ENCODE measurements at places on chromosomes 2 and 18. TPM values are rescaled to one million over a fixed set of nuclear protein-coding genes. Genes with fewer than 3 reads are reported as not detected.

The RAD51AP2 gene
- not detected for total RNA-seq

The UGT1A8 gene
- total RNA-seq = not detected

The HNRNPLL gene
- total RNA-seq = 8.8 TPM

The WDR75 gene
- 31.4 TPM for total RNA-seq

The CCDC141 gene
- 2.0 TPM for total RNA-seq

The MATN3 gene
- not detected for total RNA-seq

The RGPD3 gene
- total RNA-seq = 0.73 TPM

DNA sequence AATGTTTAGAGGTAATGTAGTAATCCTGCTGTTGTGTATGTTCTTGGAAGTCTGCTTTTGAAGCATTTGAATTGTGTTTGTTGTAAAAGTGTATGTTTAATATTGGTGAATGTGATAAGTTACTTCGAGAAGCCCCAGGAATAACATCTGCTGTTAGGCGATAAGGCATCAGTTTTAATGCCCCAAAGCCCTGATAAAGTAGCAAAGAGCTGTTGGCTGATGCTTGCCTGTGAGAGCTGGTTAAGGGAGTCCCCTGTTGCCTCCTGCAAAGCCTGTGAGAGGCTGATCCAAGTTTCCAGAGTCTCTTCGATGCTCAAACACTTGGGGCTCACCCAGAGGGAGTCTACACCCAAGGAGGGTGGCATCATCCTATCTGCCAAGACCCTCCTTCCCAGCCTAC is 110.3 kb downstream of the RNF152 start:
- no peak overlapping the region for H3K4me3 ChIP-seq
- H3K36me3 ChIP-seq = no peaks in the 10 kb centered on the region
- no peak for DNase-seq
- H3K4me1 ChIP-seq = no peaks in the 10 kb centered on the region
- H3K27me3 ChIP-seq = no peaks in the 10 kb centered on the region

DNA sequence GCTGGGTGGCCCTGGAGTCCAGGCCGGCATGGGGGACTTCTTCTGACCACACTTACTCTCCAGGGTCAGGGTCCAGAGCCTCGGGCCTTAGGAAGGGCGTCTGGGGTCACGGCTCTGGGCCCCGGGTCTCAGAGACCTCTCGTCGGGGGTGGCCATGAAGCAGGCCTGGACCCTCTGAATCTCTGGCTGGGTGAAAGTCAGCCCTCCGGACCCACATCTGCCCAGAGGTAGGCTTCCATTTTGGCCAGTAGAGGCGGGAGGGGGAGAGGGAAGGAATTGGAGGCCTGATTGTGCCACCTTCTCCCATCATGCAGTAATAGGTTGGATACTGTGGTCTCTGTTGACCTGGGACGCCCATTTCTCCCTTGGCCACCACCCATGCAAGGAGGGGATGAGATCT is 125.3 kb upstream of the GPC1 start:
- no peak for DNase-seq
- H3K4me1 ChIP-seq = no peaks in the 10 kb centered on the region
- no peaks in the 10 kb centered on the region for H3K36me3 ChIP-seq
- no peak overlapping the region for H3K27ac ChIP-seq
- no peak overlapping the region for H3K4me3 ChIP-seq
- H3K27me3 ChIP-seq = no peaks in the 10 kb centered on the region

- no peak overlapping the region for H3K27ac ChIP-seq
- H3K4me1 ChIP-seq = no peaks in the 10 kb centered on the region
- H3K36me3 ChIP-seq = peaks cover 4% of the 10 kb centered on the region
- no peaks in the 10 kb centered on the region for H3K27me3 ChIP-seq
- no peak overlapping the region for H3K4me3 ChIP-seq
These were observed 67.9 kb downstream of the NCOA1 start for GRCh38 chr2:24558781-24559472.

GRCh38 chr2:72414137-72414760 is 266.6 kb upstream of the CYP26B1 start:
- H3K36me3 ChIP-seq = no peaks in the 10 kb centered on the region
- no peaks in the 10 kb centered on the region for H3K27me3 ChIP-seq
- H3K4me1 ChIP-seq = no peaks in the 10 kb centered on the region
- no peak overlapping the region for H3K4me3 ChIP-seq
- no peak for DNase-seq

- DNase-seq = no peak
- no peak overlapping the region for H3K4me3 ChIP-seq
- H3K36me3 ChIP-seq = no peaks in the 10 kb centered on the region
- peaks cover 38% of the 10 kb centered on the region for H3K4me1 ChIP-seq
- peak overlapping the region; percentile 10 for H3K27ac ChIP-seq
These were observed 123.1 kb upstream of the CAB39 start for GRCh38 chr2:230589497-230590015.

DNA sequence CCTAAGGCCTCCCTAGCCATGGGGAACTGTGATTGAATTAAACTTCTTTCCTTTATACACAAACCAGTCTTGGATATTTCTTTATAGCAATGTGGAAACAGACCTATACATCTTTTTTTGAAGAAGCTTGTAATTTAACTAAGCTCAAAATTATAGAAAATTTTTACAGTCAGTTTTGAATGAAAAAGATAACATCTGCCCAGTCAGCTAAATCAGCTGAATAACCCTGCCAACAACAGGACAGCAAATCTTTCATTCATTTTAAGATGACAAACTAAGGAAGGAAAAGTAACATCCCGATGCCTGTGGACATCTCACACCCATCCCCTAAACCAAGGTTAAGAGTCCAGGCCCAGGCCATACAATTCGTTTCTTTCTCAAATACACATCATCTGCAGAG is 541.3 kb upstream of the SLC39A10 start:
- no peaks in the 10 kb centered on the region for H3K27me3 ChIP-seq
- DNase-seq = no peak
- H3K27ac ChIP-seq = no peak overlapping the region
- H3K36me3 ChIP-seq = no peaks in the 10 kb centered on the region
- no peak overlapping the region for H3K4me3 ChIP-seq
- H3K4me1 ChIP-seq = no peaks in the 10 kb centered on the region

DNA sequence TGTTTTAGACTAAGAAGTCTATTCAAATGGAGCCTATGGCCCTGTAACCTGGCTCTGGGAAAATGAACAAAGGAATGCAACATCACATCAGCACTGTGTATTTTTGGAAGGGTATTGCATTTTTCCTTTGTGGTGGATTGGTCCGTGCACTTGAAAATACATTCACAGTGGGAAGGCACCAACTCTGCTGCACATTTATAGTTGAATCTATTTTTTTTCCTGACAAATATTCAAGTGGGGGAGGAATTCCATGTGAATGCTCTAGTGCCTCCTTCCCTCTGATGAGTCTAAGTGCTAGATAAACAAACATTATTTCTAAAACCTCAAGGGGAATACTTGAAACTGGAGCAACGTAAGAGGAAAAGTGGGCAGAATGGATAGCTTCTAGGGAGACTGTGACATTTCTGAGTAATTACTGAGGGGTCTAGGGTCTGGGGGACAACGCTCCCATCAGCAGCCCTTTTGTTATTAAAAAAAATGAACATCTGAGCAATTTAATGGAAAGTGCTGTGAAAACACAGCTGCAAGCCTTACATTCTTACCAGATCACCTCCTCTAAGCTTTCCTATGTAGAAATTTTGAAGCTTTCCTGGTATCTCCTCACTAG is 208.2 kb downstream of the SLC8A1 start:
- no peak for DNase-seq
- no peaks in the 10 kb centered on the region for H3K27me3 ChIP-seq
- H3K4me1 ChIP-seq = no peaks in the 10 kb centered on the region
- no peak overlapping the region for H3K4me3 ChIP-seq

- H3K36me3 ChIP-seq = no peaks in the 10 kb centered on the region
- no peaks in the 10 kb centered on the region for H3K4me1 ChIP-seq
- DNase-seq = no peak
- H3K27ac ChIP-seq = no peak overlapping the region
- no peak overlapping the region for H3K4me3 ChIP-seq
These were observed 143.7 kb upstream of the ZFP36L2 start for GRCh38 chr2:43370146-43370545.

- H3K27me3 ChIP-seq = no peaks in the 10 kb centered on the region
- no peak for DNase-seq
- H3K36me3 ChIP-seq = no peaks in the 10 kb centered on the region
- no peak overlapping the region for H3K27ac ChIP-seq
These were observed 19.5 kb upstream of the POMC start for GRCh38 chr2:25187729-25188350.

DNA sequence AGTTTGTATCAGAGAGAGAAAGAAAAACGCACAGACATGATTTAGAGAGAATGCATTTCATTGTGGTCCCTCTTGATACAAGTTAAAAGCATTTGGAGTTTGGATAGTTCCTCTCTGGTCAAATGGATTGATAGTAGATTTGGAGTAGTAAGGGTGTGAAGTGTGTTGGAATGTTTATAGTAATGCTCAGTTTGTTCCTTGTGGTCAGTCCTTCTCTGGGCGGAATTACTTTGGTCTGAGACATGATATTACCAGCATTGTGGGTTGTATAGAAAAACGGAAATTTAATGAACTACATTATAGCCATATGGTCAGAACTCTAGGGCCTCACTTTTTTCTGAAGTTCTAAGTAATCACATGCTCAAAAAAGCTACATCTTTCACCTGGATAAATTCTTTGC is 178.9 kb downstream of the AGAP1 start:
- no peaks in the 10 kb centered on the region for H3K36me3 ChIP-seq
- DNase-seq = no peak
- no peak overlapping the region for H3K4me3 ChIP-seq
- H3K27ac ChIP-seq = no peak overlapping the region
- H3K4me1 ChIP-seq = peaks cover 15% of the 10 kb centered on the region
- H3K27me3 ChIP-seq = peaks cover 5% of the 10 kb centered on the region

GRCh38 chr18:45399643-45400042 is 215.6 kb upstream of the SLC14A2 start:
- no peaks in the 10 kb centered on the region for H3K36me3 ChIP-seq
- no peak overlapping the region for H3K4me3 ChIP-seq
- H3K27me3 ChIP-seq = no peaks in the 10 kb centered on the region
- no peaks in the 10 kb centered on the region for H3K4me1 ChIP-seq

DNA sequence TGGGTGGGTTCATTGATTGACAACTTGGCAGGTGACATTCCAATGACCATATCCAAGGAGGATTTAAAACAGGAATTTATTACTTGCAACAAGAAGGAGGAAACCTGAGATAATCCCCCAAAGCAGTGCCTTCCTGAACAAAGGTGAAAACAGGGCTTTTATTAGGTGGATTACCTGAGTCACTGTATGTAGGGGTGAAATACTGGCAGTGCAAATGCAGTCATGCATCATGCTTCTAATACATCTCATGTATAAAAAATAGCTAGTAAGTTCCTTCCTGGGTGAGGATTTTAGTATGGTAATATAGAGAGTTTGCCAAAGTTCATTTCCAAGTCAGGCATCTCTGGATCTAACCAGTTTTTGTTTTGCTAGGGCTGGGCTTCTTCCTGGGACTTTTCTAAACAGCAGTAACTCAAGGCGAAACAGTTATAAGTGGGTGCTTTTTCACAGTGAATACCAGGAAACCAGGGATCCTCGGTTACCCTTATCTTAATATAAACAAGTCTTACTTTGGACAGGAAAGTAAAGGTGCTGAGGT is 583.4 kb upstream of the LRRTM1 start:
- H3K27ac ChIP-seq = no peak overlapping the region
- DNase-seq = no peak
- no peak overlapping the region for H3K4me3 ChIP-seq
- H3K4me1 ChIP-seq = no peaks in the 10 kb centered on the region
- no peaks in the 10 kb centered on the region for H3K36me3 ChIP-seq
- no peaks in the 10 kb centered on the region for H3K27me3 ChIP-seq

GRCh38 chr2:138421971-138422335 is 79.6 kb upstream of the SPOPL start:
- H3K27ac ChIP-seq = no peak overlapping the region
- H3K27me3 ChIP-seq = no peaks in the 10 kb centered on the region
- no peaks in the 10 kb centered on the region for H3K4me1 ChIP-seq

DNA sequence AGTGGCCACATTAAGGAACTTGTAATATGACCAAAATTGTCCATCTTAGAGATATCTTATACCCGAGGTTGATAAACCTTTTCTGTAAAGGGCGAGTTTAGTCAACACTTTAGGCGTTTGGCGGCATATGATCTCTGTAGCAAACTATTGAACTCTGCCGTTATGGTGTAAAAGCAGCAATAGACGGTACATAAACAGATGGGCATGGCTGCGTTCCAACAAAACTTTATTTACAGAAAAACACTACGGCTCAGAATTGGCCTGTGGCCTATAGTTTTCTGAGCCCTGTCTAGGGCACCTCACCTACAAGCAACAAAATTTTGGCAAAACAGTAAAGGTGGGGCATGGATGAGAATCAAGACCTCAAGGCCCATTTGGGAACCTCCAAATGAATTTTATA is 121.9 kb upstream of the HAAO start:
- DNase-seq = no peak
- H3K27ac ChIP-seq = no peak overlapping the region
- H3K36me3 ChIP-seq = no peaks in the 10 kb centered on the region
- H3K4me1 ChIP-seq = no peaks in the 10 kb centered on the region
- H3K4me3 ChIP-seq = no peak overlapping the region
- H3K27me3 ChIP-seq = no peaks in the 10 kb centered on the region

DNA sequence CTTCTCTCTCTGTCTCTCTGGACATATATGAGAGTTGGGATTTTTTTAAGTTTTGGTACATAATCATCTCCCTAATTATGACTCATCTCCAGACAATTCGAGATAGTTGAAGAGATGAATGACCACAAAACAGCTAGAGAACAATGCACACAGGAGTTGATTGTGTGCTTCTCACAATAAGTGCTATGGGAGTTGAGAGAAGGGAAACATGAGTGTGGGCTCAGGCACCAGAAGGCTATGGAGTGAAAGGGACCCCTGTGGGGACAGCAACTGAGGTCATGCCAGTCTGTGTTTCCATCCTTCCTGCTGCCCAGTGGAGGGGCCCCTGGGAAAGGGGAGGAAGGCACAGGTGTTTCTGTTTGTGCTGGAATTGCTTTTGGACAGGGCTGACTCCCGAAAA is 6.5 kb upstream of the YWHAQ start:
- no peak overlapping the region for H3K27ac ChIP-seq
- DNase-seq = no peak
- H3K36me3 ChIP-seq = no peaks in the 10 kb centered on the region
- peaks cover 4% of the 10 kb centered on the region for H3K4me1 ChIP-seq
- H3K27me3 ChIP-seq = no peaks in the 10 kb centered on the region
- no peak overlapping the region for H3K4me3 ChIP-seq

GRCh38 chr18:29084120-29084519 is 907.2 kb upstream of the CDH2 start:
- H3K27ac ChIP-seq = no peak overlapping the region
- peaks cover 3% of the 10 kb centered on the region for H3K4me1 ChIP-seq
- H3K36me3 ChIP-seq = no peaks in the 10 kb centered on the region
- no peak for DNase-seq

DNA sequence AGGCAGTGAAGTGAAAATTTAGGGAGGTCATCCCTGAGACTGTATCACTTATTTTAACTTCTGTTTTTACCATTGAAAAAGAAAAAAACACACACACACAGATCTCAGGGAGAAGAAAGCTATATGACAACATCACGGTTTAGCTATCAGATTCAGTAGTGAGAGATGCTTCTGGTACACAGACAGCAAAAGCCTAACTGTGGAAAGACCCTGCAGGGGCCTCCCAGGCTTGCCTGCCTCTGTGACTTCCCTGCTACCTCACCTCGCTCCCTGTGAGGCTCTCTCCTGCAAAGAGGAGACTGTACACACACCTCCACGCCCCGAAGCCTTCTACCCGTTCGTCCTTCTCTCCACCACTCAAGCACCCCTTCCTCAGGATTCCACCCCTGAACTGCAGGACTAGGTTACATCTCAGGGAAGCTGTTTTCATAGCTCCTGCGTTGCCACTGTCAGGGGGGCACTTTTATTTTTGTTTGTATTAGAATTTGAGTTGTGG is 86.3 kb downstream of the EPB41L3 start:
- no peak for DNase-seq
- H3K4me3 ChIP-seq = no peak overlapping the region
- H3K36me3 ChIP-seq = no peaks in the 10 kb centered on the region
- peaks cover 6% of the 10 kb centered on the region for H3K4me1 ChIP-seq
- no peak overlapping the region for H3K27ac ChIP-seq
- H3K27me3 ChIP-seq = no peaks in the 10 kb centered on the region

Data from natural killer cell (primary cell).